Dorsolateral prefrontal cortex (tissue), 122 donors: ENCODE measurements at places on chromosomes 13 and 19. TPM values are rescaled to one million over a fixed set of nuclear protein-coding genes. Genes with fewer than 3 reads are reported as not detected.

DNA sequence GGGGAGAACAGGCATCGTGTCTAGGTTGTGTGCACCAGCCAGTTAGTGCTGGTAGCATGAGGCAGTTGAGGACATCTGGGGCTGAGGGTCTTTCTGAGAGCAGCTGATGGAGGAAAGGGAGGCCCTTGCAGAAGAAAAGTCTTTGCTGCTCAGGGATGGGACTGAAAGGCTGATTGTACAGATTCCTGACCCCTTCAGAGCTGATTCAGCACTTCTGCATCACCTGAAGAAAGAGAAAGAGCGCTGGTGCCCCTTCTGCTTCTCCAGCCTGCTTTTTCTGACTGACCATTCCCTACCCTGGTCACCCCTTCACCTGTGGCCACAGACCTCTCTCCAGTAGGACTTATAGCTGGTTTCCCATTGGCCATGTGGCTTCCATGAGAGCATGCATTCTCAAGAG, 476.2 kb downstream of the TSHZ3 start:
- DNase-seq, result no peak

GRCh38 chr19:3370728-3371591, 4.6 kb downstream of the NFIC start:
- no peak for DNase-seq

DNA sequence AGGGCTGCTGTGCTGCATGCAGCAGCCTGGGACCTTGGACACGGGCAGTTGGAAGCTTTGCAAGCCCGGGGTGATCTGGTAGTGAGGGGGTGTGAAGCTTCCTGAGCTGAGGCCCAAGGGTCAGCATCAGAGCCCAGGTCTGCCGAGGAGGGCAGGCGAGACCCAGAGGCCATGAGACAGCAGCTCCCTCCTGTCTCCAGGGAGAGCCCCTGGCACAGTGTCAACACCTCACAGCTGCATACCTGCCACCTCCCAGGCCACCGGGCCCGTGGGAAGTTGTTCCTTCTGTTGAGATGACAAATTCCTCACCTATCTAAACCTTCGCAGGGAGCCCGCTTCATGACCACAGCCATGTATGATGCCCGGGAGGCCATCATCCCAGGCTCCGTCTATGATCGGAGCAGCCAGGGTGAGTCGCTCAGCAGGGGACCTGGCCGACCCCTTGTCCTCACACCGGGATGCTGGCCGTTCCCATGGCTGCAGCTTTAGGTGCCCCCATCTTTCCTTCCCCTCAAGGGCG, 32.1 kb downstream of the CERS1 start:
- no peak for DNase-seq

The ONECUT3 gene
- total RNA-seq, result not detected

The IZUMO2 gene
- 0.56 TPM for total RNA-seq

The ZNF274 gene
- total RNA-seq, result 14.7 TPM

DNA sequence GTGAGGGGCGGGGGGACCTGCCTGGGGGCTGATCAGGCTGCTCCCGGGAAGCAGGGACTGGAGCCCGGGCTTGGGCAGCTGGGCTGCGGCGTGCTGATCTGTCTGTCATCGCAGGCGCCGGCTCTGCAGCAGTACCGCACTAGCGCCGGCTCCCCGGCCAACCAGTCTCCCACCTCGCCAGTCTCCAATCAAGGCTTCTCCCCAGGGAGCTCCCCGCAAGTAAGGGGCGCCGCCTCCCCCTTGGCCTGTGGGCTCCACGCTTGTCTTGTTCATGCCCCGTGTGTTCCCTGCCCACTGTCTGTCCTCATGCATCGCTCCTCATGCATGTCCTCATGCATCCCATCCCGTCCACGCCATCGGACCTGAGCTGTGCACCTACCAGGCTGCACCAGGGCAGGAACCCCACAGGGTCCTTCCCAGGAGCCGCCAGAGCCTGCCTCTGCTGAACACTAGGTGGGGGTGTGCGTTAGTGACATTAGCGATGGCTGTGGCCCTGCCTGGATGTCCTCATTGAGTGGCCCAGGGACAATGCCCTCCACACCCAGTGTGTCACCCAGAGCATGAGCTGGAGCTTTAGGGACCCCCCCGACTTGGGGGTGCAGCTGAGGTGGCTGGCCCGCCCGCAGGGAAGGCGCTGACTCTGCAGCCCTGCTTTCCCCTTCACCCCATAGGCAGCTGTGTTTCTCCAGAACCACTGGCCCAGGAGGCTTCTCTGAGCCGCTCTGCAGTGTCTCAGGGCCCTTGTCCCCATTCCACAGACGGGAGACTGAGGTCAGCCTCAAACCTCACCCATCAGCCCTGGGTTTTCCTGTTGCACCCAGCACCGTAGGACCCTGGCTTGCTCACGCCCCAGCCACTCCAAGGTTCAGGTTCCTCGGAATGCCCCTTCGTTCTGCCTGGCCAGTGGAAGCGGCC, 19.5 kb downstream of the COMP start:
- DNase-seq, result no peak

GRCh38 chr19:38739440-38740256, 4.6 kb downstream of the CAPN12 start:
- DNase-seq, result no peak

The PSG6 gene
- not detected for total RNA-seq
